ENCODE measurements at places on chromosomes 6 and 20. TPM values are rescaled to one million over a fixed set of nuclear protein-coding genes. Genes with fewer than 3 reads are reported as not detected.

DNA sequence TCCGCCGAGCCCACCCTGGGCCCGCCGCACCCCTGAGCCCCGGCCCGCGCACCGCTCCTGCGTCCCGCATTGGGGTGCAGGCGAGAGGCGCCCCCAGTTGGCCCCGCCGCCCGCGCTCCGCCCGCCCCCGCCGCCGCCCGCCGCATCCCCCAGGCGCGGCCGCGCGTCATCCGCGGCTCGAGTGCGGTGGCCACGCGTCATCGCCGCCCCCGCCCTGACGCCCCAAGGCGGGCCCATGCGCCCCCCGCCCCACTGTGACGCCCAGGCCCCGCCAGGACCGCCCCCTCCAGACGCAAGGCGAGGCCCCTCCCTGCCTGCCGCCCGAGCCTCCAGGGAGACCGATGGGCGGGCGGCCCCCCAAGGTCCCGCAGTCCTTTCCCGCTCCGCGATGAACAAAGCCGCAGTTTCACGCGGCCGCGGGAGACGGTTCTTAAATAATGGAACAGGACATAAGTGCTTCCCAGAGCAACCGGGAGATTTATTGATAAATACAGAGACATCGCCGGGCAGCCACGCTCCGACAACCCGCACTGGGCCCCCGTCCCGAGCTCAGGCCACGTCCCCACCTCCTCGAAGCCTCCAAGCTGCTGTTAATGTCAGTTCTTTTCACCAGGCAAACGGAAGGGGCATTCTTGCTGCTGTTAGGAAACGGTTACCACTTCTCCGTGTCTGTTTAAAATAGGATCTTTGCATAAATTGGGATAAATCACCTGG lies at the start of gene ANKRD60:
Gene ANKRD60, minus strand, starts transcription at position 170 of the 714 bp plus-strand sequence. Its CDS starts 0 bp downstream, at position 170.
- no peak for DNase-seq
- peaks cover 68% of the 10 kb centered on the region for H3K27me3 ChIP-seq
- H3K27ac ChIP-seq, result peak within 1 kb of the TSS; percentile 51
- no peaks in the 10 kb centered on the region for H3K36me3 ChIP-seq
- peaks cover 7% of the 10 kb centered on the region for H3K4me1 ChIP-seq
- H3K4me3 ChIP-seq, result peak within 1 kb of the TSS; percentile 56

The PDE7B gene
- total RNA-seq, result 0.07 TPM

- no peaks in the 10 kb centered on the region for H3K27me3 ChIP-seq
- DNase-seq, result no peak
- H3K4me3 ChIP-seq, result no peak overlapping the region
These were observed 6.5 kb downstream of the BMP5 start for GRCh38 chr6:55868771-55869479.

GRCh38 chr6:162907876-162908481 lies 180.2 kb downstream of the PACRG start:
- no peak for DNase-seq
- H3K4me3 ChIP-seq, result no peak overlapping the region
- peaks cover 7% of the 10 kb centered on the region for H3K27me3 ChIP-seq
- no peak overlapping the region for H3K27ac ChIP-seq
- H3K4me1 ChIP-seq, result no peaks in the 10 kb centered on the region

The FAXC gene
- total RNA-seq, result 23.9 TPM

- DNase-seq, result no peak
- peaks cover 10% of the 10 kb centered on the region for H3K36me3 ChIP-seq
- no peak overlapping the region for H3K4me3 ChIP-seq
- peaks cover 2% of the 10 kb centered on the region for H3K4me1 ChIP-seq
These were observed 5.9 kb upstream of the CDK5RAP1 start for GRCh38 chr20:33407251-33407650.

GRCh38 chr6:34523441-34524206 lies 32.5 kb downstream of the SPDEF start:
- no peak overlapping the region for H3K27ac ChIP-seq
- no peak overlapping the region for H3K4me3 ChIP-seq
- H3K36me3 ChIP-seq, result no peaks in the 10 kb centered on the region
- H3K27me3 ChIP-seq, result peaks cover 26% of the 10 kb centered on the region

DNA sequence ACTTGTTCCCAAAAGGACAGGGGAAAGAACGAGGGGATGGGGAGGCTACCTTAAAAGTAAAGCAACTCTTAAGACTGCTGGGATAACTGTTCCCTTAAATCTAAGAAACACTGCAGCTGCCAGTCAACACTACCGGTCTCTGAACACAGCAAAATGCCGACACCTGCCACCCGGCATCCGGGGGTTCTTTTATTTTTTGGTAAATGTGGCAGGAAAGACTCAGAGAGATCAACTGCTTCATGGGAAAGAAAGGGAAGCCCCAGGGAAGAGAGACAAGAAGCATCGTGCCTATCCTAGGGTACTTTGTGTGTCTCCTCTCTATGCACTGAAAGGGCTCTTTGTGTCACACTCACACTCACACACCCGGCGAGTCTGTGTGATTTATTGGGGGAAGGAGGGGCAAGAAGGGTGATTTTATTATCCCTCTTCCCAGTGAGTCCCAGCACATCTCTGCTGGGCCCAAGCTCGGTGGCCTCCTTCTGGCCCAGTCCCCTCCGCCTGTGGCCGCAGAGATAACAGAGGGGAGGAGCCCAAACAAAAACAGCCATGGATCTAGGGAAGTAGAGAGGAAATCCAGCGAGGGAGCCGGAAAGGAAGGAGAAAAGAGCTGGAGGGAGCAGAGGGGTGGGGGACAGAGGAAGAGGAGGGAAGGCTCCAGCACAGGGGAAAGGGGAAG lies 1.4 kb downstream of the FYN start:
- H3K27me3 ChIP-seq, result peaks cover 13% of the 10 kb centered on the region
- DNase-seq, result no peak
- H3K27ac ChIP-seq, result peak overlapping the region; percentile 88
- H3K36me3 ChIP-seq, result peaks cover 6% of the 10 kb centered on the region

GRCh38 chr20:5608442-5609161 lies 141.6 kb upstream of the SHLD1 start:
- H3K4me3 ChIP-seq, result peak overlapping the region; percentile 31
- H3K27me3 ChIP-seq, result no peaks in the 10 kb centered on the region
- no peak overlapping the region for H3K27ac ChIP-seq
- peaks cover 27% of the 10 kb centered on the region for H3K4me1 ChIP-seq
- no peaks in the 10 kb centered on the region for H3K36me3 ChIP-seq
- DNase-seq, result no peak

DNA sequence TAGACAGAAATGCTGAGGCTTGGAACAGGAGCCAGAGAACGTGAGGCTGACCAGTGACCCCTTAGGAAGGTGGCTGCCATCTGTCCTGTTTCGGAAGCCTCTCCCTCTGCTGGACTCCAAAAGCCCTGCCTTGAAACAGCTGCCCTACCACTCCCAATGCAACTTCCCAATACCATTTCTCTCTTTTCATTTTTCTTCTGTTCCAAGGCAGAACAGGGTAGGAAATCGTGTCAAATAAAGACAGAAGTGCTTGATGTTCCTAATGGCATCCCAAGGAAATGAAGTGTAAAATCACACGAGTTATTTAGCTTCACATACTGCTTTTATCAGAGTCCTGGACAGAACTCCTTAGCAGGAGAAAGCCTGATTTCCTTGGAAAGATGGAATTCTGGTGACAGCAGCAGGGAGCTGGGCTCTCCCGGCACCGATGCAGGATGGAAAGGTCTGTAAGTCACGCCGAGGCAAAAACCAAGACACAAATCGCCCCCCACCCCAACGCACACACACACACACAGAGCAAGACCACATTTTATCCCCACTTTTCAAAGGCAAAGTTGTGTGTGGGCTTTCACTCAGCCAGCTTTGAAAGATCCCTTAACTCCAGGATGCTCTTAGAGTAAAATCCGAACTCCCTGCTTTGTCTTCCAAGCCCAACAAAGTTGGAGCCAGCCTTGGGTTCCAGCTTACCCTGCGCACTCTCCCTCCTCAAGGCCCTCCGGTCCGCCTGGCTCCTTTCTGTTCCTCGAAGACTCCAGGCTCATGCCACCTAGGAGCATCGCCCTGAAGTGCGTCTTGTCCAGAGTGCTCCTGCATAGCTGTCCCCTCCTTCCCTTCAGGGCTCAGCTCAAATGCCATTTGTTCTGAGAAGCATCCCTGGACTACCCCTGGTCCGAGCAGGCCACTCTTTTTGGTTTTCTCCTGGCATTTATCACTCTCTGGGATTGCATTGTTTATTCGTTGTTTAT lies 11.6 kb upstream of the STX16 start:
- H3K27ac ChIP-seq, result no peak overlapping the region
- peaks cover 36% of the 10 kb centered on the region for H3K27me3 ChIP-seq
- no peaks in the 10 kb centered on the region for H3K4me1 ChIP-seq
- no peak overlapping the region for H3K4me3 ChIP-seq
- no peaks in the 10 kb centered on the region for H3K36me3 ChIP-seq
- no peak for DNase-seq

The MAK gene
- 1.3 TPM for total RNA-seq

- H3K36me3 ChIP-seq, result peaks cover 7% of the 10 kb centered on the region
- no peak for DNase-seq
- peaks cover 3% of the 10 kb centered on the region for H3K4me1 ChIP-seq
- no peaks in the 10 kb centered on the region for H3K27me3 ChIP-seq
These were observed 20.1 kb upstream of the FAM83C start for GRCh38 chr20:35312318-35312717.

- peaks cover 14% of the 10 kb centered on the region for H3K4me1 ChIP-seq
- peaks cover 16% of the 10 kb centered on the region for H3K36me3 ChIP-seq
- peak within 1 kb of the TSS; percentile 89 for H3K4me3 ChIP-seq
- H3K27ac ChIP-seq, result peak within 1 kb of the TSS; percentile 98
- no peaks in the 10 kb centered on the region for H3K27me3 ChIP-seq
These were observed at the start of gene PRRC2A for GRCh38 chr6:31620586-31621319. PRRC2A (plus strand) TSS chr6:31620715; CDS start chr6:31622790, 2,075 bp downstream.

The OVOL2 gene
- total RNA-seq, result 5.4 TPM

DNA sequence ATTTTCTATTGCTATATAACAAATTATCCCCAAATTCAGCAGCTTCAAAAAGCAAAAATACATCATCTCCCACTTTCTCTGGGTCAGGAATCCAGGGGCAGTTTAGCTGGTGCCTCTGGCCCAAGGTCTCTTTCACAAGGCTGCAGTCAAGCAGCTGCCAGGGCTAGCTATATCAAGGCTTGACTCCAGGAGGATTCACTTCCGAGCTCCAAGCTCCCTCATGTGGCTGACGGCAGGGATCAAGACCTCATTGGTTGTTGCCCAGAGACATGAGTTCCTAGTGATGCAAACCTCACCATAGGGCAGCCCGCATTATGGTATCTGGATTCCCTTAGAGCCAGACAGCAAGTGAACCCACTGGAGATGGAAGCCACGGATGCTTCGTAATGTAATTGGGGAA lies 1.3 kb upstream of the VNN1 start:
- peak; percentile 11 for DNase-seq
- peaks cover 7% of the 10 kb centered on the region for H3K4me1 ChIP-seq
- H3K4me3 ChIP-seq, result no peak overlapping the region
- no peaks in the 10 kb centered on the region for H3K36me3 ChIP-seq
- no peaks in the 10 kb centered on the region for H3K27me3 ChIP-seq
- H3K27ac ChIP-seq, result no peak overlapping the region

DNA sequence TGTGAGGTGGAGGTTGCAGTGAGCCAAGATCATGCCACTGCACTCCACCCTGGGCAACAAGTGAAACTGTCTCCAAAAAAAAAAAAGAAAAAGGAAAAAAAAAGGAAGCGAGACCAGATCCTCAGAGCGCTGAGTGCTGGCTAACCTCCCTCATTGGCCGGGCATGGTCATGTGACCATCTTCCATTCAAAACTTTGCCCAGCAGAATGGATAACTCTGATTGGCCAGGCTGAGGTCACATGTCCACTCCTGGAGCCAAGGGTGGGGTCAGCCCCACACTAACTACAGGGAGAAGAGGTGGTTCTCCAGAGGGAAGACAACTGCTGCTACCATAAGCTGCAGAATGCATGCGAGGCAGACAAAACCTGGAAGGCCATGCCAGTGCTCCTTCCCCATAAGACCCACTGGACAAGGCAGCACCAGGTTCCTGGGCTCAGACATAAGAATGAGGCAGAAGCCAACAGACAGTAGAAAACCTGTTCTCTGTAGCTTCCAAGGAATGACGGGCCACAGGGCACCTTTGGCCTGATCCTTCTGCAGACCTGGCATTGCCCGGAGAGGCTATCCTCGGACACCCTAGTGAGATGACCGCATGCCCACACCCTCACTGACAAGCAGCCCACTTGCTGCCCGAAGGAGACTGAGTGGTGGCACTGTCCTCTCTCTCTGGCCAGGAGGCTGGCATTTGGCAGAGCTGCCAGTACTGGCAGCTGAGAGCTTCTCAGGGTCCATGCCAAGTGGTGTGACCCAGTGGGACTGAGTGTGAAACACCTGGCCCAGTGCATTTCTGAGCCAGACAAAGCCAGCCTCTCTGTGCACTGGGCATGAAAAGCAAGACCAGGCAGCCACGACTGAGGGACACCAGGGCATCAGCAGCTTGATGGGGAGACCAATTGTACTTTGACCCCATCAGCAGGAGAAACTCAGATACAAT lies 311.9 kb upstream of the SULF2 start:
- no peaks in the 10 kb centered on the region for H3K36me3 ChIP-seq
- no peak overlapping the region for H3K4me3 ChIP-seq
- H3K27me3 ChIP-seq, result peaks cover 13% of the 10 kb centered on the region
- H3K27ac ChIP-seq, result no peak overlapping the region

DNA sequence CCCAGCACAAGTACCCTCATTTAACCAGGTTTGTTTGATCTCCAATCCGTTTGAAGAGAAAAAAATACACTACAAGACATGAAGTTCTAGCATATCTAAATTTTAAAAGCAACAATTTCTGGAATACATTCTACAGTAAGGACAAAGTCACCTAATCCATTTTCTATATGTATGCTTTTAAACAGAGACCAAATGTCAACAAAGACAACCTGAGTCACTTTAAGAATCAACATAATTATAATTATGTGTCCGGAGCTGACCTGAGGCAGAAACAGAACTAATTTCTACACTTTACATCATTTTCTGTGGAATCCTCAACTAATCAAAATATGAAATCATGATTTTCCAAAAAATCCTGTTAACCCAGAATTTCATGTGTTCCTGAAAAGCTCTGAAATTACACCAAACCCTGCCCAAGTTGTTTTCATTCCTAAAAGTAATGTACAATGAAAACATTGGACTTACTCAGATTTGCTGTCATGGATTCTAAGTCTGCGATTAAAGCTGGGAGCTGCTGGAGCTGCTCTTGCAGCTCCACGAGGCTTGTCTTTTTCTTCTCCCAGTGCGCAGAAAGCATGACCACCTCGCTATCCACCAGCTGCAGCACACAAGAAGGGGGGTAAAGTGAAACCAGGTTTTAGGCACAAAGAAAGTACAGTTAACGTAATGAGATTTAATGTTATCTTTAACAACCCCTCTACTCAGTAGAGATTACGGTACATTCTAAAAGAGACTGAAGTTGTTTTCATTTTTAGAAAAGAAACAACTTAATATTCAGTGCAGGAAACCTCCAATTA lies 35.8 kb downstream of the DTNBP1 start:
- H3K27me3 ChIP-seq, result no peaks in the 10 kb centered on the region
- H3K36me3 ChIP-seq, result no peaks in the 10 kb centered on the region

The OR12D3 gene
- not detected for total RNA-seq
